GF-D8 (cell line): ENCODE measurements at places on chromosomes 1 and 21.

- peak; percentile 67 for DNase-seq
These were observed 81.2 kb upstream of the EFHD2 start for GRCh38 chr1:15328351-15329103.

- DNase-seq, result no peak
These were observed 76.6 kb downstream of the RGL1 start for GRCh38 chr1:183881387-183882131.

DNA sequence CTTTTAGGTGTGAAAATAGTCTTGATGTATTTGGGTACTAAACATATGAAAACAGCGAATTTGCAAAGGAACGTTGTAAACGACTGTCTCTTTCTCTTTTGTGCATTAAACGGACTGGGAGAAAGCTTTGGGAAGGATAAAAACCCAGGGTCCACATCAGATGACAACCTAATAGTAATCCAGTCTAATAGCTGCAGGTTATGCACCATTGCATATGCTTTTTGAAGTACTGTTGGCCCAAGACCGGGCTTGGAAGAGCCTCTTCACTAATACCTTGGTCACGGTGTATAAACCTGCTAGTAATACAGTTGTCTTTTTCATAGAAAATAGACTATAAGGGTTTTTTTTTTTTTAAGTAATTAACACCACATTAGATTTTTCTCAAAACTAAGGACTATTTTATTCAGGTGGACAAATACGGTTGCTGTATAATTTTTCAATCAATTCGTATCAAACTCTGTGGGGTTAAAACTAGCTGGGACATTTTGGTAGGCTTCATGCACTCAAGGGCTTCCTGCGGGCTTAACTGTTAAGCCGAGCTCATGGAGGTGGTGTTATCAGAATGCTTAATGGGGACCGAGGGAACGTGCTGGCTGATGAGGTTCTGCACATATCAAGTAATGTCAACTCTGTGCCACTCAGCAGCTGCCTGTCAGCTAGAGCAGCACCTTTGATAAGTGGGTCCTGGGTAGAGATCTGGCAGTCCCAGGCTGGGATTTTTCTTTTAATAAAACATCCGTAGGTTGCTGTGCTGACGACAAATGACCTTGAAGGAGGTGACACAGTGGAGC is 2.1 kb downstream of the RYR2 start:
- no peak for DNase-seq

DNA sequence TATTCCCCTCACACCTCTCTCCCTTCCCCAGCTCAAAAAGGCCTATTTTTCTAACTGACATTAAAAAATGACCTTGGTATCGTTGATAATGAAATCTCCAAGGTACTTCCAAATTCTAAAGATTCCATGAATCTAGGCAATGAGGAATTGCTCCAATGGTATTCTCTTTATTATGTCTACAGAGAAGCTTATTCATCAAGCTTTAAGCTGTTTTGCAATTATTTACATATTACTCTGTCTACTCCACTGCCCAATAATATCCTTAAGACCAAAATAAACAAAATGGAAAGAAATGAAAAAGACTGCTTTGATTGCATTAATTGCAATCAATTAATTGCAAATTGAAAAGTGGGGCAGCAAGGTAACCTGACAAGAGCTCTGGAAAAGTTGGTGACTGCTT is 7.9 kb downstream of the PLPP3 start:
- DNase-seq, result no peak

DNA sequence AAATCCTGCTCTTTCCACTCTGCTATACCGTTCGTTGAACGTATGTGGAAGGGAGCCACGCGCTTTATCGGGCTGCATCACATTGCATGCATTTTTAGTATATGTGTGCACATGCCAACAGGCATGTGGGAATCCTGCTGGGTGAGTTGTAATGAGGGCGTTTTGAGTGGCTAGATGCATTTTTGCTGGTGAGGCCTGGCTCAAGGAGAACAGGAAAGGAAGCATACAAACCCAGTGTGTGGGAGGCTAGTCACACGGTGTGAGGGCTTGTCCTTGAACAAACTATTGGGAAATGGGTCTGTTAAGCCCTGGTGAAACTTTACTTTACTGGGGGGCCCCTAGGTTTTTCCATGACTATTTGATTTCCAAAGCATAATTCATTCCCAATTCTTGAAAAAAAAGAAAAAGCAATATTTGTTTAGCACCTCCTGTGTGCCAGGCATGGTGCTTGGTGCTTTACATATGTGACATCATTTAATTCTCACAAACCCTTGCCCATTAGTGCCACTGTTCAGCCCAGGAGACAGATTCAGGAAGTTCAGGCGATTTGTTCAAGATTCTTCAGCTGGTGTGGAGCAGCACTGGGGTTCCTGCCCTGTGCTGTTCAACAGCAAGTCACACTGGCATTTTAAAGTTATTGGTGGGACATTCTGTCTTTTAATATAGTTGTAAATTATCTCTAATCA is 25.6 kb upstream of the JUN start:
- DNase-seq, result no peak

- DNase-seq, result no peak
These were observed 111.0 kb downstream of the NTNG1 start for GRCh38 chr1:107251839-107252238.

- no peak for DNase-seq
These were observed 36.3 kb downstream of the PTGFRN start for GRCh38 chr1:116945996-116946395.

- DNase-seq, result no peak
These were observed 2.6 kb upstream of the CFAP45 start for GRCh38 chr1:159902541-159902940.

DNA sequence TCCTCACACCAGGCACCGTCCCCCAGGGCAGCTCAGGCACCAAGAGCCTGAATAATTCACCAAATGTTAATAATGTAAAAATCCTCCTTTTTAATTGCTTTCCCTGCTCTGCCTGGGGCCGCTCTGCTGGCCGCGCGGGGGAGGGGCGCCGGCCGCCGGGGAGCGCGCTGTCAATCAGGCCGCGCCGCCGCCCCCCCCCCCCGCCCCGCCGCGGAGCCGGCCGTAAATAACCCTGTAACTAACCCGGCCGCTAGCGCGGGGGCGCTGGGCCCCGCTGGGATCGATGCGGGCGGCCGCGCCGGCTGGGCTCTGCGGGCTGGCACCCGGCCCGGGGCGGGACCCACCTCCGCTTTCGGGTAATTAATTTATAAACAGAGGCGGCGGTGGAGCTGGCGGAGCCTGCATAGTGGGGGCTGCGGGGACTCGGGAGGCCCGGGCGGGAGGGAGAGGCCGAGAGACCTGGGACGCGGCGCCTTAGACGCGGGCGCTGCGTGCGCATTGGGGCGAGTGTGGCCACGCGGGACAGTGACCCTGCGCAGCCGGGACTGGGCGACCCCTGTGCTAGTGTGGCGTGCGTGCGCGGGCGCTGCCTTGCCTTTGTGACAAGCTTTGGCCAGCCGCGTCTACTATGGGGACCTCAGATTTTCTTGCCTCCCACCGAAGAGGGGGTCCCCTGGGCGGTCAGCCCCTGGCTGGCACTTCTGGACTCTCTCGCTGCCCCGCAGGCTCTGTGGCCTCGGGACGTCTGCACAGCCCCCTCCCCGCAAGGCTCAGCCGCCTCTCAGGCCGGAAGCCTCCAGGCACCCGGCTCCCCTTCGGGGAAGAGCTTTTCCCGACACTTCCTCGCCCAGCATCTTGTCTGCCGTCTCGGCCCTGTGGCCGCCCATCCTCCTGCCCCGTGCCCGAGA is 16.6 kb downstream of the SAMD11 start:
- DNase-seq, result no peak

DNA sequence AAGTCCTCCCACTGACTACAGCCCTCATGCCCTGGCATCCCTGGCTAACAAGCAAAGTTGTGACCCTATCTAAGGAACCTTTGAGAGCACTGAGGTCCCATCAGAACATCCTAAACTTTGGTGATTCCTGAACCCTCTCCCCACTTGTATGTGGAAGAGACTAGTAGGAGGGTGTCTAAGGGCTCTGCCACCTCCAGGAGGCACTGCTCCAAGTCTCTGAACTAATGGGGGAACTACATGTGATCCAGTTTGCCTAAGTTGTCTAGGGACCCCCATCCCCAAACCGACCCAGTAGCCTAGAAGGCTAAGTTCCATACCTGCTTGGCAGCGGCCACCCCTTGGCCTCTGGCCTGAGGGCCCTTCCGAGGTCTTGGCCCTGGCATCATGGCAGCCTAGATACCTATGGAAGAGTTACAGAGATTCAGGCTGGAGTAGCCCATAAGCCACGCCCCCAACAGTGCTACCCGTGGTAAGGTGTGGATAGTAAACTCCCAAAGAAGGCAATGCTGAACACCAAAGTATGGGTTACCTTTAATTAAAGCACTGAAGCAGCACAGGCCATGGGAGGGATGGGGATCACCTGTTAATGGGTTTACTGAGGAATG is 1.7 kb downstream of the CC2D1B start:
- DNase-seq, result no peak

DNA sequence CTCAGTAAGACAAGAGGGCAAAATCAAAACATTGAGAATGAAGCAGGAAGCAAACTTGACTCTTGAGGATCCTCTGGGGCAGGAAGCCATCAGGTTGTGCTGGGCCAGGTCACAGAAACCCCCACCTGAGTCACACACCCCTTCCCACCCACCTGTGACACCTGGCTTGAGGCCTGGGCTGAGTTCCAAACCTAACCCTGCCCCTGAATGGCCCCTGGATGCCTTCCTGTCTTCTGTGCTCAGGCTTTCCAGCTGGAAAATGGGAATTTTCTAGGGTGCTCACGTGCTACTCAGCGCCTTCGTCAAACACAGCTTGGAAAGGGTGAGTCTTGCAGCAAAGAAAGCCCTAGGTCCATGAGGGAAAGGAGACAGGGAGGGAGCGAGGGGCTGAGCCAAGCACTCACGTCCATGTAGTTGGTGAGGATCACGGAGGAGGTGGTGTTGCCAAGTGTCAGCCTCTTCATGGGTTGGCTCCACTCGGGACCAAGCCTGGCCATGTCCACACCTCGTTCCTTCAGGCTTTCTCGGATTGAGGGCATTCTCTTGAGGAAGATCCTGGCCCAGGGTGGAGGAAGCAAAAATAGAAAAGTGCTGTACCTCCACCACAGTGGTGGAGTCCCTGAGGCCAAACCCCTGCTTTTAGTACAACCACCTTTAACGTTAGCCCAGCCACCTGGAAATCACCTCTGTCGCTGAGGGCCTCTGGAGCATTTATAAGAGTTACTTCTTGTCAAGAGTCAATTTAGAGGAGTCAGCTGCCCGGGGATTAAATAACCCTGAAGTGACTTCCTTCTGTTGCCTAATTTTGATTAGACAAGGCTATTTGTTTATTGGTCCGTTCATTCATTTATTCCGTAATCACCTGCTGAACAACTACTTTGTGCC is 4.3 kb downstream of the REN start:
- DNase-seq, result no peak

- peak; percentile 85 for DNase-seq
These were observed 4.3 kb downstream of the THEM4 start for GRCh38 chr1:151905070-151905442.

GRCh38 chr1:76012341-76013205 is 62.0 kb upstream of the ST6GALNAC3 start:
- no peak for DNase-seq

- no peak for DNase-seq
These were observed 82.2 kb upstream of the DMRTA2 start for GRCh38 chr1:50505427-50505826.

DNA sequence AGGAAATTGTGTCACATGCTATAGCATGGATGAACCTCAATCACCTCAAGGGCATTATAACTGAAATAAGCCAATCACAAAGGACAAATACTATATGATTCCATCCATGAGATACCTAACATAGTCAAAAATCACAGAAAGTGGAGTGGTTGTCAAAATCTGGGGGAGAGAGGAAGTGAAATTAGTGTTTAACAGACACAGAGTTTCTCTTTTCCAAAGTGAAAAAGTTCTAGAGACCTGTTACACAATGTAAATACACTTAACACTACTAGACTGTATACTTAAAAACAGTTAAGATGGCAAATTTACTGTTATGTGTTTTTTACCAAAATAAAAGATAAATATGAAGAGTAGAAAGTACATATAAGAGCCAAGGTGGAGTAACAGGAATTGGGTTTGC is 31.8 kb downstream of the ZNF644 start:
- DNase-seq, result no peak

DNA sequence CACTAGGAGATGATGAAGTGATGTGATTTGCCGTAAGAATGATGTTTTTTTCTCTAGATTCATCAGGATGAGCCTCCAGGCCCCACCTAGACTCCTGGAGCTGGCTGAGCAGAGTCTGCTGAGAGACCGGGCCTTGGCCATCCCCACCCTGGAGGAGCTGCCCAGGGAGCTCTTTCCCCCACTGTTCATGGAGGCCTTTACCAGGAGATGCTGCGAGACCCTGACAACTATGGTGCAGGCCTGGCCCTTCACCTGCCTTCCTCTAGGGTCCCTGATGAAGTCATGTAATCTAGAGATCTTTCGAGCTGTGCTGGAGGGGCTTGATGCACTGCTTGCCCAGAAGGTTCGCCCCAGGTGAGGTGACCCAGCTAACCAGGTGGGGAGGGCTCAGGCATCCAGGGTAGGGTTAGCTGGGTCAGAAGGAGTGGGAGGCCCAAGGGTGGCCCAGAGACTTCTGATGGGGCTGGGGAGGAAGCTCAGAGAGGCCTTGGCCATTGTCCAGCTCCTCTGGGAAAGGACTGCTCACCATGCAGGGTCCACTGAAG is 1.3 kb downstream of the PRAMEF12 start:
- no peak for DNase-seq

- no peak for DNase-seq
These were observed 284.4 kb downstream of the SETD4 start for GRCh38 chr21:35775778-35776544.

GRCh38 chr1:47407481-47407880 is 8.6 kb upstream of the FOXE3 start:
- no peak for DNase-seq

GRCh38 chr21:42545317-42545716 is 31.7 kb downstream of the SLC37A1 start:
- DNase-seq, result no peak

GRCh38 chr1:9184749-9185148 is 49.8 kb upstream of the H6PD start:
- no peak for DNase-seq

DNA sequence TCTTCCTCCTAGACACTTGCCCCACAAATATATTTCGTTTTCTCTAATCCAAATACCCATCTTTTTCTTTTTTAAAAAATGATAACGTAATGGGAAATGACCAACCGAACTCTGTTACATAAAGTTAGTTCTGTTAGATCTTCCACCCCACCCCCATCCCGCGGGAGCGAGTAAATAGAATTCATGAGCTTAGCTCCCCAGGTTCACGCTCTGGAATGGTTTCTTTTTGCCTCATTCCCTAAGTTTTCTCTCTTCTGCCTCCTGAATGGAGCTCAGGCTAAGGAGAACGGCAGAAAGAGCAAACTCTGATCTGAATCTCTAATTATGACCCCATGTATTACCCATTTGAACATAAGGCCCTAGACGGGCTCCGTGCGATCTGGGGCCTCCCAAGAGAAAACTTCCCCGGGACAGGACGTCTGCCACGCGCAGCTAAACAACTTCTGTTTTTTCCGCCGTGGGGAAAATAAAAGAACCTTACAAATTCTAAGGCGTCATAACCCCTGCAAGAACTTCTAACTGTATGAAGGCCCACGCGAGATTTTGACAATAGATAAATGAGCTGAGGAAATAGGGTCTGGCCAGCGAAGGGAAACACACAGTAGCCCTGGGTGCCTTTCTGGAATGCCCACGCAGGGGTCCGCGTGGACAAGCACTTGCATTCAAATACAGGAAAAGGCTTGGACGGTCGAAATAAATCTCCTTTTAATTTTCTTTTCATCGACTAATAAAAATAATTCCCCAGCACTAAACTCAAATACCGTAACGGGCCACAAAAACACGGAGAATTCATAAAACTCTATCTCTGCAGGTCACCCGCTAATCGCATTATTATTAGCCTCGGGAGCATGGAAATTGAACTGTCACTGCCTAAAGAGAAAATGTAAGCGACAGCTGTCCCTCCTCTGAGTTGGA is 2.2 kb downstream of the TBX15 start:
- DNase-seq, result no peak

- DNase-seq, result no peak
These were observed 27.6 kb downstream of the ABCA4 start for GRCh38 chr1:94093396-94093795.
